ENCODE measurements at places on chromosomes 12 and 14.
A peak's percentile ranks its signal among the peaks of the same experiment; 100 is the strongest.

GRCh38 chr14:99380991-99381687, 99.5 kb downstream of the SETD3 start:
- no peak for DNase-seq

- no peak for DNase-seq
Observed at GRCh38 chr14:23414254-23414653, 6.2 kb upstream of the MYH6 start.

DNA sequence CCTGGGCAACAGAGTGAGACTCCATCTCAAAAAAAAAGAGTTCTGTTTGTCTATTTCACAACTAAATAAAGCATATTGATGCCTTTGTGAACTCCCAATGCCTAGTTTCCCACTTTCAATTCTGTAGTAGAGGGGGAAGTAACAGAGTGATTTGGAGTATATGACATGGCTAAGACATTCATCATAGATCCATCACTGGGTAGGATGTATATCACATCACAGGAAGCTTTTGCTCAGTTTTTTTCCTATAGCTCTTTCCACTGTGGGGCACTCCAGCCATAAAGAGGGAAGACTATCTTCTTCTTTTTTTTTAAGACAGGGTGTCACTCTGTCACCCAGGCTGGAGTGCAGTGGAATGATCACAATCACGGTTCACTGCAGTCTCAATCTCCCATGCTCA, 154.0 kb upstream of the BCL2L14 start:
- DNase-seq, result no peak

DNA sequence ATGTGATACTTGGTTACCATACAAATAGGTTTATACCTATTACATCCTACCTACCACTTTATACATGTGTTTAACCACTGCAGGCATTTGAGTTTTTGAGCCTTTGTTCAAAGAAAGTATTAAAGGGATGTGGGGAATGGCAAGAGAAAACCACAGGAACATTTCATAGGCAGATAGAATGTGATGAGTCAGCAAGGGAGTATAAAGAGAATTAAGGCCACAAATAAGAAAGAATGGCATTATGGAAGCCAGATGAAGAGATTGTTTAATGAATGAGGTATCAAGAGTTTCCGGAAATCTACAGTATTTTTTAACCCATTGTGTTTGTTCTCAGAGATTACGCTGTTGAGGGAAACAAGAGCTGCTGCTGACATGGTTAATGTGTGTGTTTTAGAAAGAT, 66.9 kb downstream of the METTL25 start:
- no peak for DNase-seq

GRCh38 chr12:127416796-127417195, 850.2 kb upstream of the TMEM132C start:
- DNase-seq, result no peak

DNA sequence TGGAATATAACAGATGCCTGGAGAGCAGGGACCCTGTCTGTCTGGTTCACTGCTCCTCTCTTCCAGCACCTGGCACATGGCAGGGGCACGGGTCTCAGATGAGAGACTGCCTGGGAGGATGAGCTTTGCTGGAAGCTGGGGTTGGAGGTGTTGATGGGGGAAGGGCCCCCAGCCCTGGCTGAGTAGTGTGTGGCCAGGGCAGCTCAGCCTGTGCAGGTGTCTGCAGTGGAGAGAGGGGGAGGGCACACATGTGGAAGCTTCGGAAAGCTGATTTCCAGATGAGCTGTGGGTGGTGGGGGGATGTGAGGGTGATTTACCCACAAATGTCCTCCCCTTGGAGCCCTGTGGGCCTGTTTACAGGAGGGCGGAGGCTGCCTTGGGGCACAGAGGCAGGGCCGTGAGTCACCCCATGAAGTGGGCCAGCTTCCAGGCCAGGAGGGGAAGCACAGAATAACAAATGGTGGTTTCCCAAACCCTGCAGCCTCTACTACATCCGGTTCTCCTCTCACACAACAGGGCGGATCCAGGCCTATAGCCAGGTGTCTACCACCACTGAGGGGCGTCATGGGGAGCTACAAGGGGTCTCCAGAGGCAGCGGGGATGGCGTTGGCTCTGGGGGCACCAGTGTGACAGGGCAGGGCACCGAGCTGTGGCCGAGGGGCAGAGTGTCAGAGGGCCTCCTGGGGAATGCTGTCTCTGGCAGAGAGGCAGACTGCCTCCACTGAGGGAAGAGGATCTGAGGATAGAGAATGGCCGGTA, 11.0 kb downstream of the KRT7 start:
- DNase-seq, result peak; percentile 54

- DNase-seq, result peak; percentile 27
Observed at GRCh38 chr14:64722842-64723447, 18.7 kb downstream of the PLEKHG3 start.

DNA sequence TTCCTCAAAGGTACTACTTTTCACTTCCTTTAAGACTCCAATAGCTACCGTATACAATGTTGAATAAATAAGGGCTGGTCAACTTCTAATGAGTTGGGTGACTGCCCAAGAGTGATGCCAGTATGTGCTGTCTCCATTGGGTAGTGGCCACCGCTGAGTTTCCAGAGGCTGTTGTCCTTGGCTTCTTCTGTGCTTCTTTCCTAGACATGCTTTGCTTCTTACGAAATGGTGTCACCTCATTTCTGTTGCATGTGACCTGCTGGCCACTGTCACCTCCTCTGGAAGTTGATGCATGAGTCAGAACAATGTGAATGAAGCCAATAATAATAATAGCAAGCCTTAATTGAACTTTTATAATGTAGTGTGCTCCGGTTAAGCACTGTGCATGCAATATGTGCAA, 7.5 kb upstream of the NID2 start:
- no peak for DNase-seq

DNA sequence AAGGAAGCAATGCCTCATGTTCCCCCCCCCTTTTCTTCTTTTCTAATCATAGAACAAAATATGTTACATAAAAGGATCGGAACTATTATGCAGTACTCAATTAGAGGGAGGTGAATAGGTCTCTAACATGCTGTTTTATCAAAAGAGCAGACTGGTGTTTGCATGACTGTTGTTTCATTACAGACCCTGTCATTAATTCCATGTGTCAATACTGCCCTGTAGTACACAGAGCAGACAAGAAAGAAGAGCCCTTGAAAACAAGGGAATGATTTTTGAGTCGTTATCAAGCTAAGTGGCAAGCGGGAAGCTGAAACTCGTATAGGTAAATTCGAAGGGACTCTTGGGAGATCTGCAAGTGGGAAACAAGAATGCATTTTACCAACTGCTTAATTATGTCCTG, 76.9 kb upstream of the TMEM263 start:
- DNase-seq, result no peak

DNA sequence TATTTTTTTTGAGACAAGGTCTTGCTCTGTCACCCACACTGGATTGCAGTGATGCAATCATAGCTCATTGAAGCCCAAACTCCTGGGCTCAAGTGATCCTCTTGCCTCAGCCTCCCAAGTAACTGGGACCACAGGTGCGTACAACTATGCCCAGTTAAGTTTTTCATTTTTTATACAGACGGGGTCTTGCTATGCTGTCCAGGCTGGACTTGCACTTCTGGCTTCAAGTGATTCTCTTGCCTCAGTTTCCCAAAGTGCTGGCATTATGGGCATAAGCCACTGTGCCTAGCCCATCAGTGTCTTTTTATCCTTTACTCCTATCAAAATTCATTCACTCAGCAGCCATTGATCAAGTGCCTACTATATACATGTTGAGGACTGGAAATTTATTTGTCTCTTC, 9.0 kb downstream of the PTPN11 start:
- DNase-seq, result no peak

GRCh38 chr14:22606380-22606779, 8.3 kb downstream of the ABHD4 start:
- no peak for DNase-seq

GRCh38 chr14:50602035-50602434, 42.1 kb downstream of the ATL1 start:
- DNase-seq, result no peak

DNA sequence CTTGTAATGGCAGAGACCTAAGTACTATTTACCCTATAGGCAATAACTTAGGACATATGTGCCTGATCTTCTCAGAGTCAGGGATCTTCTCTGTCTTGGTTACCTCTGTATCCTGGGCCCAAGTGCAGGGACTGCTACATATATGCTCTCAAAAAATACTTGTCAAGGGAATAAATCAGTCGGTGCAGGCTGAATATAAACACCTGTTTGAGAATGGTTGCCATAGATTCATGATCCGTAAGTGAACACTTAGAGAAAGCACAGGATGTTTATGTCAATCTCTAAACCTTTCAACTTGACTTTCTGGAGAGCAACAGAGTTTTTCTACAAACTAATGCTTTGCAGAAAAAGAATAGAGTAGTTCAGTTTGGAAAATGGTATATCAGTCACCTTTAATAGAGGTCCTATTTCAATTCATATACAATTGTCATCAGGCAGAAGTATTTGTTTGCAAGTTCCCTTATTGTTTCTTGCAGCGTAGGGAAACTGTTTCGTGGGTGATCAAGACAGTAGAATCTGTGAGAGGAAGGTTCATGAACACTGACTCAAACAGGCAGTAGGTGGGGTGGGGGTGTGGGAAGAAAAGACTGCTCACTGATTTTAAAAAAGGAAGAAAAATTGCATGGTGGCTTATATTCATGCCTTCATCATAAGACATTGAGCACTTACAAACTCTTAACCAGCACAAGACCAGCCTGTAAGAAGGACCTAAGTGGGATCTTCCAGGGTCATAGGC, 6.0 kb upstream of the UBE2N start:
- DNase-seq, result no peak

DNA sequence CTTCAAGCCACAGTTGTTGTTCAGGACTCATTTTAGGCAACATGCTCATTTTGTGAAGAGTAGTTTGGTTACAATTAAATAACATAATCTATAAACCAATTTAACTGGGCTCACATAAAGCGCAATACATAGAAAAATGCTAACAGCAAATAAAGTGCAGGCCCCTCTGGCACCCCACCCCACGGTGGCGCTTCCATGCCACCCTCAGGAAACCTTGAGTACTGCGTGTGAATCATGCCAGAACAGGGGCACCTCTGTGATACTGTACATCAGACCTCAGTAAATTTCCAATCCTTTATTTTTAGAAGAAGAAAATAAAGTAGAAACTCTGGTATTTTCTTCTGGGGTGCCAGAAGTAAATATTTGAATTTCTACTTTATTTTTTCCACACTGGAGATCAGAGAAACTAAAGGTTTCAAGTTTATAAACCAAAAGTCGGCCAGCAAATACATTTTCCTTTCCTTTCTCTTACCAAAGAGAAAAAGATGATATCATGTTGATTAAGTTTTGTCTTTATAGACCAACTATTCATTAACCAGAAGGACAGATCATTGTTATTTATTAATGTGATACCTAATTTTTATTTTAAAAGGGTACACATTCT, 316.8 kb downstream of the PAWR start:
- no peak for DNase-seq

- no peak for DNase-seq
Observed at GRCh38 chr14:93510056-93510455, 79.3 kb downstream of the UNC79 start.

- no peak for DNase-seq
Observed at GRCh38 chr12:22169376-22169775, 123.4 kb downstream of the CMAS start.

DNA sequence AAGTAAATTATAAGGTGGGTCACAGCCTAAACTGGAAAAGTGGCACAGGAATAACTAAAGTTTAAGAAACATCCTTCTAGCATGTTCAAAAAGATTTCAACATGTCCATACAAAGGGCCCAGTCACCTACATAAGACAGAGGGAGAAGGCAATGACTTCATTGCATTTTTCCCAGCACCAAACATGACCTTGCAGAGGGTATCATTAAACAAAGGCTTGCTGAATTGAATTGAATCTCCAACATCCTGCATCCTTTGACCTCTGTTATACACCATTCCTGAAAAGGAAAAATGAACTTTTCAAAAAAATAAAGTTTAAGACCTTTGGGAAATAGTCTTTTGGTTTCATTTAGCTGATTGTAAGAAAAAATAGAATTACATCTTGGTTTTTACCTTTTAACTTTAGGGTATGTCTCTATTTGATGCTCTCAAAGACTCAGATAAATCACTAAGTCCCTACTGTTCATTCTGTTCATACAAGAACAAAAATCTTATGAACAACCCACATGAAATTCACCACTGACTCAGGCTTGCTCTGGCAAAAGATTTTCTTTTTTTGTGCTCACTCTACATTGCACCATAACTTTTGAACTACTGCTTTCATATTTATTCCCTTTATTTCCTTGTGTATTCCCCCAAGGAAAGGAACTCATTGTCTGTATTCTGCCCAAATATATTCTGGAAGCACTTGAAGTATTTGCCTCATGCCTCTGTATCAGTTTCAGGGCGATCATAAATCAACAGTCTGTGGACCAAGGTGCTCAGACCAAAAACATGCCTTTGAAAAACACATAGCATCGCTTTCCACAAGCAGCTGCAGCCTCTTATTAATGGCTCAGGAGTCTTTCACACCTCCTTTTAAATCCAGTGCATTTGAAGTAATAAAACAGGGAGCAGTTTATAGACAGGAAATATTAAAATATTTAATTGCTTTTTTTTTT, 121.7 kb downstream of the DUSP6 start:
- DNase-seq, result no peak

- no peak for DNase-seq
Observed at GRCh38 chr14:94738751-94739150, 31.2 kb downstream of the GSC start.

DNA sequence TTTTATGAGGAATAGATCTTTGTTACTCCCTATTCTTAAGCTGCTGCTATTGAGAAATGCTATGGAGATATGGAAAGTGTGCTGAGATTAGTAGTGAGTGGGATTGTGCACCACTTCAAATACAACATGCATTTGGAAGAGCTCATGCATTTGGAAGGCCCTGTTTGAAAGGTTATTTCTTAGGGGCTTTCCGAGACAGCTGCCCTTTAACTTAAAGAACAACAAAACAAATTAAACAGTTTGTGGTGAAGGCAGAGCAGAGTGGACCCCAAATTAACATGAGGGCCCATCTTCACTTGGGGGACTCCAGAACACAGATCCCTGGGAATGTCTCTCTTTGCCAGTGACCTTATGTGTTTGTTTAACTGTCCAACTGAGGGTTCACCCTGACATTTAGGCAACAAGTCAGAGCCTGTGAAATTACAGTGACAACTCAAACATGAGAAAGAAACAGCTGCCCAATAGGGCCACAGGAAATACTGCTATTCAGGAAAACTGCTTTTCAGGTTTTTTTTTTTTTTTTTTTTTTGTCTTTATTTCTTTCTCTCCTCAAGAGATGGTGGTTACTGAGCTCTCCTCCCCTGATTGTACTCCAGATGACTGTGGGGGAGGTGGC, 41.4 kb upstream of the IGF1 start:
- DNase-seq, result no peak

DNA sequence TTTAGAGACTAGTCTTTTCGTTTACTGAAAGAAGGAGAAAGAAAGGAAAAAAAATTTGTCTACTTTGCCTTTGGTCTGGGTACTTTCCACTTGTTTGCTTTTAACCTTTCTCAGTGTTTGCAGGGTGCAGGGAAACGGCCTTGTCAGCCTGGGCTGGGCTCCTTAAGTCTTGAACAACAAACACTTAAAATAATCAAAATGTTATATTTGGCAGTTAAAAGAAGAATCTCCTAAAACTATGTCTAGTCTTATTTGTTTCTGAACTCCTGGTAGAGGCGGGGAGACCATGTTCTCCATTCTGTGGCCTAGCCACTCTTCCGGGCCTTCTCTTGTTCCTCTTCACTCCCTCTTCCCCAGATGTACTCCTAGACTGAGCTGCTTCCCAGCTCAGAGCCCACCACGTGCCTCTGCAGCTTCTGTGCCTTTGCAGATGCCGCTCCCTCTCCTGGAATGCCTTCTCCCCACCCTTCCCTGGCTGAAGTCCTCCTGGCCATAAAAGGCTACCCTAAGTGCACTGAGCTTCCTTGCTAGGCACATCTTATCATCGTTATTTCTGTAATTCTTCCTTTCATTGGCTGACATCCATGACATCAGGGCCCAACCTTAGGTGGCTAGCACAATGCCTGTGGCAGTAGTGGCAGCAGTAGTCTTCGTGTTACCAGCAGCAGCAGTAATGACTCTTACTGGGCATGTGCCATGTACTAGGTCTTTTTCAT, 432.9 kb downstream of the ZFP36L1 start:
- DNase-seq, result no peak

Data from CD4-positive, alpha-beta T cell treated with Interleukin-1 beta for 1 hour (primary cell).